ENCODE measurements at places on chromosomes 5 and 9.

GRCh38 chr5:160747987-160748386 is 104.0 kb downstream of the ATP10B start:
- DNase-seq, result no peak

- DNase-seq, result no peak
Measured at GRCh38 chr9:70160686-70161600, 97.8 kb upstream of the SMC5 start.

DNA sequence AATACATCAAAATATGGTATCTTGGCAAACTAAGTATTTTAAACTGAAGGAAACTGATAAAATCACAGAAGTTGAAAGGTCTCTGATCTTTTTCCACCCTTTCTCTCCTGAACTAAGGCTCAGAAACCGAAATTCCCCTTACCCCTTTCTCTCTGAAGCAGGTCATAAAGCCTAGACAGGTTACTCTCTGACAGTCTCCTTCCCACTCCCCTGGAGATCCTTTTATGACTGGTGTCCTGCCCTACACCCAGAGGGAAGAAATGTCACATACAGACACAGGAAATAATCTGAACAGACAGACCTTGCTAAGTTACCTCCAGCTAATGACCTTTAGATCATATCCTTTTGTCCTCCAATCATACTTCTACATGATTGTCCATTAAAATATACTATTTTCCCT is 127.4 kb downstream of the HCN1 start:
- no peak for DNase-seq

- DNase-seq, result no peak
Measured at GRCh38 chr5:73189871-73190376, 16.9 kb downstream of the TMEM174 start.

- DNase-seq, result no peak
Measured at GRCh38 chr5:119179857-119180641, 109.2 kb downstream of the DMXL1 start.

DNA sequence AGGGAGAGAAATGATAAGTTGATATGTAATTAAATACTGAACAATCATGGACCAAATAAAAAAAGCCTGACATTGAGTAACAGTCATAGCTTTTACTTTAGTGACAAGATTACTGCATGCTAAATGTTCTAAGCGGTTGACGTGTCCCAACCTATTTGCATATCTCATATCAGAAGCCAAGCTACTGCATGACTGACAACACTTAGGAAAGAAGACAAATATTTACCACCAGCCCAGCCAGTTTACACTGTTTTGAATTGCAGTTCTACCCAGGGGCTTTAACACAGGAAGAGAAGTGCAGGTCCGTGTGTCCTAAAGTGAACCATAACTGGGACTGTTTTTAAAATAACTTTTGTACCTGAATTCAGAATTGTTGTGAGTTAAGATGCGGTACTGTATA is 219.9 kb downstream of the PRDM9 start:
- no peak for DNase-seq

GRCh38 chr9:85246541-85246940 is 495.2 kb downstream of the AGTPBP1 start:
- no peak for DNase-seq

Measured in anterior cingulate cortex (tissue), 58 donors.